Colonic mucosa (tissue), 4 donors: ENCODE measurements at places on chromosomes 6 and 20.

DNA sequence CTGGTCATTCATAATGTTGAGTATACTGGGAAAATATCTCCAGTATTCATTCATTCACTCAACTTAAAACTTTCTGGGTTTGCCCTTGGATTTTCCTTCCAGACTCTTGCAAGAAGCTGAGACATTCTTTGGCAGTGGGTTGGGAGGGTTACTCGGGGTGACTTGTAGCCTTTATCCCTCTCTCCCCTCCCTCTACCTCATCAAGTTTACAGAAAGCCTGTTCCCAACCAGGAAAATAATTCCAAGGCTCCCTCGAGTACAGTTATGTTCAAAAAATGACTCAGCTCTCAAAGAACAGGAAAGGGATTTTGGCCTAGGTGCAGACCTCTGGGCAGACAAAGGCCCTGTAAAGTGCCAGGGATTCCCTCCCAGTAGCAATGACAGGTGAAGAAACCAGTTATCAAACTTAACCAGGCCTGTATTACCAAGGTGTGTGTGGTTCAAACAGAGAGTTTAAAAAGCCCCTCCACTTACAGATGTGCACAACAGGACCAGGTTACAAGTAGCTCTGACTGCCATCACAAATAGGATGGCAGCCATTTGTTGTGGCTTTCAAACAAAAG is 22.2 kb downstream of the FKBP1A start:
- DNase-seq: no peak

GRCh38 chr20:25546048-25546447 is 39.3 kb downstream of the NINL start:
- DNase-seq: no peak

- DNase-seq: no peak
Observed at GRCh38 chr6:161568885-161569456, 295.1 kb upstream of the AGPAT4 start.

GRCh38 chr6:45613656-45614055 is 235.9 kb upstream of the SUPT3H start:
- peak; percentile 33 for DNase-seq

DNA sequence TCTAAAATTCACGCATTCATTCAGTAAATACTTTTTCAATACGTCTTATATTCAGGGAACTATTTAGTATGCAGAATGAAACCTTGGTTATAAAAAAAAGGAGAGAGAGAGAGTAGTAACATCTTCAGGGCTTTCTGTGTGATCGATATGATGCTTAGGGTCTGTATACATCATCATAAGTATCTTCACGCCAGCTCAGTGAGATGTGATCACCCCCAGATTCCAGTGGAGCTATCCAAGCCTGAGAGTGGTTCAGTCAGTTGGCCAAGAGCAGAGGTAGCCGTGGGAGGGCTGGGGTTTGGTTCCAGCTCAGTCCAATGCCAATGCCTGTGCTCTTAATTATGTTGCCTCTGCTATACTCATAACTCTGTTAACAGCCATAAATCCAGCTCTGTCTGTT is 8.6 kb downstream of the CD83 start:
- DNase-seq: no peak

GRCh38 chr6:22141241-22141745 is 155.5 kb downstream of the PRL start:
- DNase-seq: no peak

DNA sequence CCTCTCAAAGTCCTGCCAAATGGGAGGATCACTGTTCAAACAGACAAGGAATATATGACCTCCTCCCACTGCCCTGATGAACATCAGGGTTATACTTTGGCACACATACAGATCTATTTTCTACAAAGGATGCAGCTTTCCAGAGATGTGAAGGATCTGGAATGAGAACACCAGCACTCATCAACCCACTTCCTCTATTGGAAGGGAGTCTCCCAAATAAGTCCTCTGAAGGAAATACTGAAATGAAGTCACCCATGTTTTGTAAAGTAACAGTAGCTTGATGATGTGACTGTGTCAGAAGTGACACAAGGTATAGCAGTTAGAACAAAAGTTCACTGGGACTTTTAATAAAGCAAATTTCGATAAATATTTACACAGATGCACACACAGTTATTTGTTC is 104.9 kb downstream of the OGFRL1 start:
- DNase-seq: no peak

GRCh38 chr6:13147376-13147775 is 181.0 kb downstream of the TBC1D7 start:
- DNase-seq: no peak

GRCh38 chr6:109243863-109244825 is 138.1 kb downstream of the CD164 start:
- DNase-seq: no peak

DNA sequence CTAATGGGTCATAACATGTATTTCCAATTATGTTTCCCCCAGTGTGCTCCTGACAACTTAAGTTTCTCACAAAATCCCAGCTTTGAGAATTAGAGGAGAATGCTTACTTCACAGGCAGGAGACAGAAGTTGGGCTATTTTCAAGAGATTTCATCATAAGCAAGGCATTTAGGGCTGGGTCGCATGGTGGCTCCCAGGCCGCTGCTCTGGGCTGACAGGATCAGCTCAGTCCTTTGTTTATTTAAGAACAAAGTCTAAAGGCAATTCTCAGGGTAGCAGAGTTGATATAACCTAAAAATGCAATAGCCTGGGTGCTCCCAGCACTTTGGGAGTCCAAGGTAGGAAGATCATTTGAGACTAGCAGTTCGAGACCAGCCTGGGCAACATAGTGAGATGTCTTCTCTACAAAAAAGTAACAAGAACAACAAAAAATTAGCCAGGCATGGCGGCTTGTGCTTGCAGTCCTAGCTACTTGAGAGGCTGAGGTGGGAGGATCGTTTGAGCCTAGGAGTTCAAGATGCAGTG is 10.9 kb downstream of the FOXQ1 start:
- no peak for DNase-seq
